ENCODE measurements at places on chromosomes 5 and 9.
A peak's percentile ranks its signal among the peaks of the same experiment; 100 is the strongest.

DNA sequence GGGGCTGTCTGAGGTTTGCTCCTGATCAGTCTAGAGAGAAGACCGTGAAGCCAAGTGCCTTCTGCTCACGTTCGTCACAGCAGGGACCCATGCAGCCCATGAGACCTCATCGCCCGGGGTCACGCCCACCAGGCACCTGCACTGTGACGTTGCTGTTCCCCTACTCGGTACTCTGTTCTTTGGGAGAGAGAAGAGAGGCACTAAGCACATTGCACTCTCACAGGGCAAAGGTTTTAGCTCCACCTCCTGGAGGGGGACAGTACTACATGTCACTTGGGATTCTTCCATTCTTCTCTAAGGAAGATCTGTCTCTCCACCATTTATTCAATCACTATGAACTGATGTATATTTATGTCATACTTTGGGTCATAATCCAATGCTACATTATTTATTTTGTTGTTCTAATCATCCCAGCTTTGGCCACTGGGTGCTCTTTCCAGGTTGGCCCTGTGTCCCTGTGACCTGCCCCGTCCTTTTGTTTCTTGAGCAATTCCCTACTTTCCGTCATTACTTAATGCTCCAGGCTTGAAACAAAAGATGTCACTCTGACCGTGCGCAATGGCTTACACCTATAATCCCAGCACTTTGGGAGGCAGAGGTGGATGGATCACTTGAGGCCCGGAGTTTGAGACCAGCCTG, 31.4 kb upstream of the BRD3 start:
- DNase-seq: peak; percentile 29

GRCh38 chr5:115559524-115559923, 14.9 kb upstream of the FEM1C start:
- DNase-seq: no peak

- no peak for DNase-seq
Observed at GRCh38 chr5:5886353-5886752, 463.9 kb downstream of the ICE1 start.

- DNase-seq: no peak
Observed at GRCh38 chr9:97315550-97315949, 8.1 kb downstream of the CCDC180 start.

DNA sequence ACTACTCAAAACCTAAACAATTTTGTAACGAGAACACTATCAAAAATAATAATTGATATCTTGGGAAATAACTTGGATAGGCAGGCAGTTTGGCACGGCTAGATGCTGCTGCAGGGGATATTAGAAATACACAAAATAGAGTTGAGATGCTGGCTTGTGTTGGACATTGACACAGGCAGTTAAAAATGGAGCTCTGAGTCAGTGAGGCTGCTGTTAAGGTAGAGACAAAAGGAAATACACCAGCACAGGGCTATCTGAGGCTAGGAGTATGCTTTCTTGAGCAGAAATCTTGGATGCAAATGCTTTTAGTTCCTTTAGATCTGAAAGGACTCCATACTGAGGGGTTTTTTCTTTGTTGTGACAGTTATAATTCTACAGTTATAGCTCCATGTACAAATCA, 16.6 kb downstream of the TENT2 start:
- no peak for DNase-seq

- DNase-seq: no peak
Observed at GRCh38 chr5:113053511-113053995, 77.0 kb downstream of the DCP2 start.

DNA sequence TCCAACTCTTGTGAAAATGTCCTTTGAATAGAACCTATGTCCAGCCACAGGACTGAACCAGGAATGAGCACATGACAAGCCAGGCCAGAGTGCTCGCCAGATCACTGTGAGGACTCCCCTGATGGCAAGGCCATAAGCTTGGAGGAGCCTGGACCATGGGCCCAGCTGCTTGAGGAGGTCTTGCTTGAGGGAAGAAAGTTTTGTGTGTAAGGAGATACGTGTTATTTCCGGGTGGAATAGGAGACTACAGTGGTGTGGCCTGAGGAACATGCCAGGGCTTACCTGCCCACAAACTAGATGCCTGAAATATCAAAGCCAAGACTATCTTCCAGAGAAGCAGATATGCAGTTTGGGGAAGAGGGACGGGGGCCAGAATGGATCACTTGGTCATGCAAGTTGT, 84.7 kb downstream of the LIFR start:
- no peak for DNase-seq

- DNase-seq: peak; percentile 50
Observed at GRCh38 chr5:119578937-119579336, 50.4 kb upstream of the FAM170A start.

GRCh38 chr5:96874631-96875030, 1.7 kb upstream of the ERAP2 start:
- DNase-seq: no peak

DNA sequence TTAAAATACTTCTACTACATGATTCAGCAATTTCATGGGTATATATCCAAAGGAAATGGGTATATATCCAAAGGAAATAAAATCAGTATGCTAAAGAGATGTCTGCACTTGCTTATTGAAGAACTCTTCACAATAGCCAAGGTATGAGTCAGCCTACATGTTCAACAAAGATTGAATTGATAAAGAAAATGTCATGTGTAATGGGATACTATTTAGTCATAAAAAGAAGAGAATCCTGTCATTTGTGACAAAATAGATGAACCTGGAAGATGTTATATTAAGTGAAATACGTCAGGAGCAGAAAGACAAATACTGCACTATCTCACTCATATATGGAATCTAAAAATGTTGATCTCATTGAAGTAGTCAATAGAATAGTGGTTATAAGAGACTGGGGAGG, 944.5 kb upstream of the CTNND2 start:
- DNase-seq: no peak

GRCh38 chr9:98091735-98092612, 27.0 kb downstream of the TRIM14 start:
- DNase-seq: peak; percentile 51

DNA sequence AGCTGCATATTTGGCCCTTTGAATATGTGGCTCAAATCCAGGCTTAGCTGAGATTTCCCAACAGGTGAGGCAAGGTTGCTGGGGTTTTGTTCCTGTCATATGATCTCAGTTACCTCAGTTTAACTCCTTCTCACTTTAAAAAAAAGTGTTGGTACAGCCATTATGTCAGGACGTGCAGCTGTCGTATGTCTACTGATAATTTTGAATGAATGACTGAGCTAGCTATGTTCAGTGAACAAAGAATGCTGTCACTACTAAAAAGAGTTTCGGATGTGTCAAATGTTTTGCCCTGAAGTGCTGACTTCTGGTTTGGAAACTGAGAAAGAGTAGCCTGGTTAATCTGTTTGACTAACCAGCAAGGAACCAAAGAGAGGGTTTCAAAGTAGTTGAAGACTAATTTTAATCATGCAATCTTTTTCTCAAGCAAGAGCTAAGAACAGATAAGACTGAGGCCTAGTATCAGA, 106.3 kb upstream of the NR3C1 start:
- no peak for DNase-seq

GRCh38 chr9:33374634-33375237, 27.6 kb downstream of the AQP7 start:
- DNase-seq: peak; percentile 90

DNA sequence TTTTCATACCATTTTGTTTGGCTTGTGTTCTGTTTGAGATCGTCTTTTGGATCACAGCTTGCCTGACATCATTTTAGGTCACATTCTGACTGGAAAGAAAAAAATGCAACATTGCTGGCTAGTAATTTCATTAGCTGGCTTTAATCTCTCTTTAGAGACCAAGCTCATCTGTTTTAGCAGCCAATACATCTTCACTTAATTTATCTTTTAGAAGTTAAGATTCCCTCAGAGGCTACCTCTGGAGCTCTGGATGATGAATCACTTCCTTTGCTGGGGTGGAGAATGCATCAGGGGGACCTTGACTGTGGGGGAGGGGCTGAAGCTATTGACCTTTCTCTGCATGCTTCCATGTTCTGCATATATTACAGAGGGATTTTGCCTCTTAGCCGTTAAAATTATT, 181.5 kb upstream of the OTULINL start:
- DNase-seq: no peak

GRCh38 chr9:97811533-97812246, 41.3 kb upstream of the FOXE1 start:
- no peak for DNase-seq

- peak; percentile 31 for DNase-seq
Observed at GRCh38 chr5:68770551-68770950, 323.3 kb upstream of the SLC30A5 start.

- DNase-seq: no peak
Observed at GRCh38 chr9:77677957-77678535, 29.9 kb upstream of the GNA14 start.

DNA sequence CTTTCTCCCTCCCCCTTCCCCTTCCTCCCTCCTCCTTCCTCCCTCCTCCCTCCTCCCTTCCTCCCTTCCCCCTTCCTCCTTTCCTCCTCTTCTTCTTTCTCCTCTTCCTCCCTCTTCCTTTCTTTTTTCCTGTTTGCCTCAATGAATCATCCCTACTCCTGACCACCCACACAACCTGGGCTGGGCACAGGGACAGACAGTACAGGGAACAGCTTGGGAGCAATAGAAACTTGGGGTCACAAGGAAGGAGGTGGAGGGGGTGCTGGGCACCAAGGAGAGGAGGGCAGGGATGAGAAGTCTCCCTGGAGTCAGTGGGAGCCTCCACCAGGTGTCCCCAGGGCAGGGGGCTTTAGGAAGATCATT, 5.0 kb downstream of the TTC16 start:
- DNase-seq: no peak

GRCh38 chr5:124932791-124933600, 186.6 kb upstream of the ZNF608 start:
- DNase-seq: no peak

DNA sequence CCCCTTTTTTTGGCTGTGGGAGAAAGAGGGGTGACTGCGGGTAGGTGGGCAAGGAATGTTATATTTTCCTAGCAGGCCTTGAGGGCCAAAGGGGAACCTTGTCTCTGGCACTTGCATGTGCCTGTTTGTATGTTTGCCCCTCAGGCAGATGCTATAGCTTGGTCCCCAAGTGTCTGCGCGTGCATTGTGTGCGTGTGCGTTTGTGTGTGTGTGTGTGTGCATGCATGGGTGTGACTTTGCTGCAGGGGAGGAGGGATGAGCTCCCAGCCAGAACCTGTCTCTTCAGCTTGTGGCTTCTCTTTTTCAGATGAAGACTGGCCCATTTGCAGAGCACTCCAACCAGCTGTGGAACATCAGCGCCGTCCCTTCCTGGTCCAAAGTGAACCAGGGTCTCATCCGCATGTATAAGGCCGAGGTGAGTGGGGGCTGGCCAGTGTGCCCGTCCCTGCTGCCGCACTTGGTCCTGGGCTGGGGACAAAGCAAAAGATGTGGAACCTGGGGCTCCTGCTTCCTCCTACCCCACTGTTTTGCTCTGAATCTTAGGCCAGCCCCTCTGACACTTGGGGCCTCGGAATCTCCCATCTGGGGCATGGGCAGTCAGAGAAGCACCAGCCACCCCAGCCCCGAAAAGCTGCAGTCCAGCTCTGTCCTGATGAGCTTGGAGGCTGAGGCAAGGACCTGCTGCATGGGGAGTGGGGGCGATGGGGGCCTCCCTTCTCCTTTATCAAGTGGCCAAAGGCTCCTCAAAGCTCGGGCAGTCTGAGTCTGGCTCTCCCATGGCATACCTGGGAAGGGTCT, 31.1 kb downstream of the PTPA start:
- DNase-seq: no peak

DNA sequence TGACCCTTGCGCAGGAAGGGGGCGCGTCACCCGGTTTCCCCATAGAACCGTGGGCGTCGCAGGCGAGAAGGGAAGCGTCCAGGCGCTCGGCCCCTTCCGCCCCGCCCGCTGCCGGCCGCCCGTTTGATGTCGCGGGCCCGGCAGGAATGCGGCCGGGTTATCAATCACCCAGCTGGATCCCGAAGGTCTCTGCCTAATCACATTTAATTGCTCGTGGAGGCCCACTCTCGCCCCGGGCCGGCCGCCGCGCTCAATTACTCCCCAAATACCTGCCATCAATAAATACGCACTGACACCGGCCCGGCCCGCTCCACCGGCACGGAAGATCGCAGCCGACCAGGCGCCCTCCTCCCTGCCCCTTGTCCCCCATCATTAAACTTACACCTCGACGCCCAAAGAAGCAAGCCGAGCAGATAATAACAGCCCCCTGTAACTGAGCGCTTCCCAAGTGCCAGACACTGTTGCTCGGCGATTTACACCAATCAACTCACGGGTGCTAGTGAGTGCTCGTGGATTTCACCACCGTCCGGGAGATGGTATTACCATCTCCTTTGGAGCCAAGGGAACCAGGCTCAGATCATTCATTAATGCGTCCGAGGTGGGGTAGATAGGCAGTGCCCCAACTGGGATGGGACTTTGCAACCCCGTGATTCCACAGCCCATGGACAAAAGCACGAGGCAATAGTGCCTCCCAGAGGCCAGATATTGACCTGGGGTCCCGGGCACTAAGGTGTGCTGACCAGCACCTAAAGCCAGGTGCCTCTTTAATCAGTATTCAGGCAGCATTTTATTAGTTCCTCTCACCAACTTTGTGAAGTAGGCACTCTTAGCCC, 11.3 kb downstream of the MSX2 start:
- DNase-seq: peak; percentile 88

DNA sequence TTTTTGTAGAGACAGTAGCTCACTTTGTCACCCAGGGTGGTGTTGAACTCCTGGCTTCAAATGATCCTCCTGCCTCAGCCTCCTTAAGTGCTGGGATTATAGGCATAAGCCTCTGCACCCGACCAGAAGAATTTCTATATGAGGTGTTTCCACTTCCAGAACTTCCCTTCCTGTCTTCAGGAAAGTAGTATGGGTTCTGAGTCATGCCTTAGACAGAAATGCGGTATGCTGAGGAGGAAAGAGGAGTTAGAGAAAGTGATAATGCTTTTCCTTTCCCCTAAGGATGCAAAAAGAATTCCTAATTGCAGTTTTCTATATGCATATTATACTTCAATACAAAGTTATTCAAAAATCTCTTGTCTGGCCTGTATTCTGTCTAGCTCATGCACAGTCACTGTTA, 16.4 kb upstream of the ADAMTSL1 start:
- DNase-seq: no peak

DNA sequence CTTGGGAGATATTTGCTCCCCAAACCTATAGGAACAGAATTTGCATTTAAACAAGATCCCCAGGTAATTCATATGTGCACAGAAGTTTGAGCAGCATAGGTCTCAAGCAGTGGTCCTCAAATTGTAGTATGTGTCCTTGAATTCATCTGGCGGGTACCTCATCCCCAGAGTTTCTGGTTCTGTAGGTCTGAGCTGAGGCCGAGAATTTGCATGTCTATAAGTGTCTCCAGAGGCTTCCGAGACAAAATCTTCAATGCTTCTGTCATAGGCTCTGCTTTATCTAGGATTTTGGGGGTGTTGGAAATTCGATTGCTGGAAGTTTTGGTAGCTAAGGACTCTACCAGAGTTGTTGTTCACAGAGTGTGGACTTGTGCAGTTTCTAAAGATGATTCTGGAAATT, 38.6 kb downstream of the MAT2B start:
- DNase-seq: no peak

- no peak for DNase-seq
Observed at GRCh38 chr5:2735996-2736395, 15.5 kb downstream of the IRX2 start.

- no peak for DNase-seq
Observed at GRCh38 chr9:13158986-13159385, 120.5 kb downstream of the MPDZ start.

GRCh38 chr5:24264547-24264946, 380.2 kb downstream of the CDH10 start:
- no peak for DNase-seq

GRCh38 chr5:3701694-3702093, 106.1 kb downstream of the IRX1 start:
- no peak for DNase-seq

Data from neural progenitor cell (in vitro differentiated cells).